Caco-2 (cell line): ENCODE measurements at places on chromosomes 5 and 9. TPM values are rescaled to one million over a fixed set of nuclear protein-coding genes. Genes with fewer than 3 reads are reported as not detected.
A peak's percentile ranks its signal among the peaks of the same experiment; 100 is the strongest.

Gene PHF24
- 0.12 TPM in 1 of 2 replicates, not detected in the other for total RNA-seq

DNA sequence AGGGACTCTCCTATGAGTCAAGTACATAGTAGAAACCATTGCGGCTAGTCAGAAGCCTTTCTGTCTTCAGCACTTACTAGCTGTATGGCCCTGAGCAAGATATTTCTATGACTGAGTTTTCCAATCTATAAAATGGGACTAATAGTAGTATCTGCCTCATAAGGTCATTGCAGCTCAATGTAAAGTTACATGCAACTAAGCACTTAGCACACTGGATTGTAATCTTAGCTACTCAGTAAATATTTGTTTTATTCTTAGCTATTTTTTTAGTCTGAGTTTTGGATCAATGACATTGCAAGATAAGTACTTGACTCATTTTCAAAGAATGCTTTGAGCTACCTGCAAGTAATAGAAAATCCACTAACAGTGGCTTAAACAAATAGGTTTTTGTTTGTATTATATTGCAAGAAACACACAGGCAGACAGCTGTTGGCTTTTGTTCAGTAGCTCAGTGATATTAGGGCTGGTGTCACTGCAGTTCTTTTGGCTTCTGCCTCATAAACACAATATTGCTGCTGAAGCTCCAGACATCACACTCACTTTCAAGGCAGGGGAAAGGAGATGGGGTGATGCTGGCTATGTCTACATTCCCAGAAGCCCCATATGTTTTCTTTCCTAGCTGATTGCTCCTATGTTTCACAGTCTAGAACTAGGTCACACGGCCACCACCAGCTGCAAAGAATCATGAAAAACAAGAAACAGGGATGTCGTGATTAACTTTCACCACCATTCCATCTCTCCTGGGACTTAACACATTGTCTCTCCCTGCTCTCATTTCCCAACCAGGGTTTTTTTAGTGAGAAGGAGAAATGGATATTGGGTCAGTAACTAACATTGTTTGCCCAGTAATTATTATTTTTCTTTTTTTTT lies 26.9 kb upstream of the FAT2 start:
- DNase-seq: peak; percentile 63

DNA sequence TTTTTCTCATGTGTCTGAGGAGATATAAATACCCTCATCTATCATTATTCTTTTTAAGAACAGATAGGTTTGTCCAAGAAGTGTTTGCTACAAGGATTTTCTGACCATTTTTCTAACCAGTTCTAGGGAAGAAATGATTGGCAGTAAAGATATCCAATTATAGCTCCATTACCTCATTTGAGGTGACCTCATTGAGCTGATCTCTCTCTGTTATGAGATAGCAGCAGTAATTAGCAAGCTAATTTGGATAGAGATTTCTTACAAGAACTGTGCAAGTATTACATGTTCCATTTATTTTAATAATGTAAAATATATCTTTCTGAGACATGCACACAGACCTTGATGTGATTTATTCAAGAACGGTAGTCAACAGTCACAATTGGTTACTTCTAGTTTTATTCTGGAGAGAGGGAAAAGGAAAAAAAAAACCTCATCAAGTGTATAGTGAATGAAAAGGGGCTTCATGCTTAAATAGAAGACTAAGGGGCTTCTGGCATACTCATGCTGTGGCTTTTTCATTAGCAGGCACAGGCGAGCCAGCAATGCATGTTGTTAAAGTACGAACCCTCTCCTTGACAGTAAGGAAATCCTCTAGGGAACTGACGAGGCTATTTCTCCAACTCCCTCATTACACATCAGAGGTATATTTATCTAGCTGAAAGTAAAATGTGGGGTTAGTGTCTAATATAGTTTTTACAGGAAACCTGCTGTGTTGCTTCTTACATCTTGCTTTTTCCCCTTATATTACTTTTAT lies 127.3 kb downstream of the NUDT12 start:
- no peak for DNase-seq

- no peak for DNase-seq
These were observed 28.4 kb downstream of the RFX3 start for GRCh38 chr9:3497401-3497800.

- DNase-seq: no peak
These were observed 62.2 kb upstream of the IL17B start for GRCh38 chr5:149441194-149441753.

Gene PCDH1
- 1.5 and 1.8 TPM in 2 replicates for total RNA-seq

DNA sequence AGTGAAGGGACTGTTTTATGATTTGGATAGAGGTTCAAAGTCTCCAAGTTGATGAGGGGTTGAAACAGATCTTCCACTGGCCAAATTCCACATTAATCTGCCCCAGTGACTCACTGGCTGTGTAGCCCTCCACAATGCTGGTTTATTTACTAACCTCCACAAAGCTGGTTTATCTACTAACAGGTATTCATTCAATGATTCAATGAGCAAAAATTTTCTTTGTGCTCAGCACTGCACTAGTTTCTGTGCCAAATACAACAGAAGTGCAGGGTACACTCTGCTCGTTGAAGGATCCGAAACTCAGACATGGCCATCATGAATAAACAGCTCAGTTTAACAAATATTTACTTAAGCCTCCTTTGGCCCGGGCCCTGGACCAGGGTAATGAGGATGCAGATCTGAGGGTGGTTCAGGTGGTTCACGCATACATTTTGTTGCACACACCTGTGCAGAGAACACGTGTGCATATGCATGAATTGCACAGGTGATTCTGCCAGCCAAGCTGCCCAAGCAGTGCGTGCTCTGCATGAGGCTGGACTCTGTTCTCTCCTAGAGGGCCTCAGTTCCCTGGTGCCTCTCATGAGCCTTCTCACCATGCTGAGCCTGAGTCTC lies 71.0 kb downstream of the SH3PXD2B start:
- DNase-seq: peak; percentile 72

- DNase-seq: no peak
These were observed 38.4 kb downstream of the RCL1 start for GRCh38 chr9:4831119-4831518.

Gene MEF2C
- total RNA-seq: 1.5 and 1.9 TPM in 2 replicates

Gene SERF1B
- total RNA-seq: 38.1 and 38.5 TPM in 2 replicates

DNA sequence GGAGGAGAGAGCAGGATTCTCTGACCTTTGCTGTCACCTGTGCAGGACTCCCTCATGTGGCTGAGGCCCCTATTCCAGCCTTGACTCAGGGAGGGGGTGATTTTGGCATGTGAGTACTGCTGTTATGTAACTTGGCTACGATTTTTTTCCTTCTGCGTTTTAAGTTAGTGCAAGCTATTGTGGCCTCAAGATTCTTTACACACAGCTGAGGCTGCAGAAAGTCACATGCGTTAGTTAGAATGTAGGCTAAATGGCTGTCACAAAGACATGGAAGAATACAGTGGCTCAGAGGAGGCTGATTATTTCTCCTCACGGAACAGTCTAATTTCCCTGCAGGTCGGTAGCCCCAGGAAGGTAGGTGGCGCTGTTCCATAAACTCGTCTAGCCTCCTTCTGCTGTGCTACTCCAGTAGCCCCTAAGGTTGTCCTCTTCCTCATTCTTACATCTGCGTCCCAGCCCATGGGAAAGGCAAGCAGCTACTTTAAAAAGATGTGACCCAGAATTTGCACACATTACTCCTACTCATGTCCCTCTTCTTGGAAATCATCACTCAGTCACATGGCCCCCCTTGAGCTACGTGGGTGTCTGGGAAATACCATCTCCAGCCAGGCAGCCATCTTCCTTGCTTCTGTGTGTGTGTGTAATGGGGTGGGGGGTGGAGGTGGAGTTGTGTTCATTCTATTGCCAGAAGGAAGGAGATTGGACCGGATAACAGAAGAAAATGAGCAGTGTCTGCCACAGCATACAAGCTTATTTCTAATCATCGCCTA lies 486.6 kb downstream of the CCDC171 start:
- DNase-seq: no peak

Gene AIF1L
- total RNA-seq: 20.8 and 23.3 TPM in 2 replicates

DNA sequence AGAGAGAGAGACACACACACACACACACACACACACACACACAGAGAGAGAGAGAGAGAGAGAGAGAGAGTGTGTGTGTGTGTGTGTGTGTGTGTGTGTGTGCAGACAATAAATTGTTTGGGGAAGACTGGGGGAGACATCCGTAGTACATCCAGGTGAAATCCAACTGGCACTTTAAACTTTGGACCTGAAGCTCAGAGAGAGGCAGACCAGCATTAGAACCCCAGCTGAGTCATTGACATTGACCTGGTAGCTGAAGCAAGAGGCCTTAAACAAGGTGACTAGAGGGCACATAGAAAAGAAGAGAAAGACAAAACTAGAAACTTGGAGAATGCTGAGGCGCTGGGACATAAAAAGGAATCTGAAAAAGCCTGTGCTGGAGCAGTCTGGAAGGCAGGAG lies 251.5 kb downstream of the CRB2 start:
- no peak for DNase-seq

Gene ZNF454
- total RNA-seq: 0.28 TPM in 1 of 2 replicates, not detected in the other

DNA sequence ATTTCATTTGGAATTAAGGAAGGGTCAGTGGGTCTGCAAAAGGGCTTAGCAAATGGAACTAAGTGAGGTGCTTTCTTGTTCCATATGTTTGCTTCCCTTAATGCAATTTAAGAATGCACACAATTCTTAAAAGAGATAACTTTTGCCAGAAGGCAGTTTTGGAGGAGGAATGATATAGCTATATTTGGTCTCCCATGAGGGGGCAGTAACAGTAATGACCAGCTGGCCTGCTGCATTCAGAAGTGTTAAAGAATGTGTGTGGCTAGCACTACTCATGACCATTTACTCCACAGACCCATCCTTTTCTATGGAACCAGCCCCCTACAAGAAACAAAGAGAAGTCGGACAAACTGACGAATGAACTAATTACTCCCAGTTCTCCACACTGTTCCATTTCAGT lies 638.9 kb downstream of the RAB3C start:
- DNase-seq: no peak

Gene SIT1
- not detected in 2 replicates for total RNA-seq

DNA sequence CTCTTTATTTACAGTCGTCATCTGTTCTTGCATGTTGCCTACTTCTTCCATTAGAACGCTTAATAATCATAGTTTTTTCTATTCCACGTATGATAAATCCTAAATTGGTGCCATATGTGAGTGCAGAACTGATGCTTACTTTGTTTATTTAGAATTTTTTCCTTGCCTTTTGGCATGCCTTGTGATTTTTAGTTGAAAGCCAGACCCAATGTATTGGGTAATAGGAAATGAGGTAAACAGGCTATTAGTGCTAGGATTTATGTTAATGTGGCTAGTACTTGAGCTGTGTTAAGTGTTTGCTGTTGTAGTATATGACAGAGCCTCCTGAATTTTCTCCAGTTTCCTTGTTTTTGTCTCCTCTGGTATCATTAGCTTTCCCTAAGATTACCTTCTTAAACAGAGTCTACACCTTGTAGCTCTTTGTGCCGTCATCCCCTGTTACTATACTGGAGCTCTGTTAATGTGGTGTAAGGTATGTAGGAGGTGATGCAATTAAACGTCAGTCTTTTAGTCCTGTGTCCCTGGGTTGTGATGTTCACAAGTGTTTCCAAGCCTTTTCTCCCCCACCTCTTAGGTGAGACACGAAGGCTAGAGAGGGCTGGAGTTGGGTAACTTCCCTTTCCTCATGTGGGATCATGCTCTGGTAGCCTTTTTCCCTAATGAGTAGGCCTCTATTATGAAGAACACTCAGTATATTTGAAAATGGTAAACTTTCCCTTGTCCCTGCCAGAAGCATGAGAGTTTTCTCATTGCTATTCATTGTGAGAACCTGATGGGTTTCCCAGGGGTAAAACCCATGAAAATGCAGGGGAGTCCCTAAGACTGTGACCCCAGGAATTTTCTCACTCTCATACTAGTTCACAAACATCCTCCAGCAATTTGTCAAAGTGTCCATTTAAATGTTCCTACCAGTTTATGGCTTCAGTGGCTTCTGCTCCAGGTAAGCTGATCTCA lies 21.2 kb downstream of the SPATA31D3 start:
- DNase-seq: no peak

Gene KCNMB1
- not detected in 2 replicates for total RNA-seq

Gene PCDHB13
- total RNA-seq: 0.12 TPM in 1 of 2 replicates, not detected in the other

DNA sequence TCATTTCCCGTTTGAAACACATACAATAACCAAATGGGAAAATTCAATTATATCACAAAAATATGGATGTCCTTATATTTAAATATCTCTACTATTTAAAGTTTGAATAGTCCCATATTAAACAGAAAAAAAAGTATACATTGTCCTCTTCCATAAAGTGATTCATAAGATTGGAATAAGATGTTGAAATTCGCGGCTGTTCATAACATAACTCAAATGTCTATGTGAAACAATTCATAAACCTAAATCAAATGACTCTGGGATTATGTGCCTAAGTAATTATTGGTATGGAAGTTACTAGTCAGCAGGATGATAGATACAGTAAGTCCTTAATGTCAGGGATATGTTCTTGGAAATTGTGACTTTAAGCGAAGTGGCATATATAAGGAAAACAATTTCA lies 3.9 kb upstream of the EFNA5 start:
- no peak for DNase-seq

GRCh38 chr9:27880156-27880555 lies 306.9 kb upstream of the C9orf72 start:
- DNase-seq: no peak

DNA sequence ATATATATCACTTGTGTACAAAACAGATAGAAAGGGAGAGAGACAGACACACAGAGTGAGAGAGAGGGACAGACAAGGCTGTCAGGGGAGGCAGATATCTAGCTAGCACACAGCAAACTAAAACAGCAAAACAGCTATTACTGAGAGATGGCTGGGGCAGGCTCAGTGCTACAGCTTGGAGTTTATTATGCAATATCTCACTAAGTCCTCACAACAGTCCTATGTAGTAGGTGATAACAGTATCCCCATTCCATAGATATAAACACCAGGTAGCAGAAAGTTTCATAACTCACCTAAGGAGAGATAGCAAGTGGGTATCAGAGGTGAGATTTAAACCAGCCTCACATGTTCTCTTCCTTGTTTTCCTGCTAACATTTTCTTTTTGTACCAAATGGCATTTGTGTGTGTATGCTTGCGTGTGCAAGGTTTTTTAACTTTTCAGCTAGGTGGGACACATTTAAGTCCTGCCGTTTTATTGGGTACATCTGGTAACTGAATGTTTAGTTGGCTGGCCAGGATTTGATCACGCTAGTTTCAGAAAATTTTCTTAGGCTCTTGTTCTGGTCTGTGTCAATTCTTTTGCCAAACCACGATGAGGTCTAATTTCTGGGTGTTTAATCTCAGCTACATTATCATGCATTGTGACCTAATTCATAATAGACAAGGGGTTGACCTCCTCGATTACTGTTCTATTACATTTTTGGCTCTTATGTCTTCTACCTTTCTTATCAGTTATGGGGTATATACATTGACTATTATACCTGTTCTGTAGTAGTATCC lies 105.1 kb downstream of the LMNB1 start:
- DNase-seq: no peak

Gene PCDHB16
- total RNA-seq: 0.07 TPM in 1 of 2 replicates, not detected in the other

DNA sequence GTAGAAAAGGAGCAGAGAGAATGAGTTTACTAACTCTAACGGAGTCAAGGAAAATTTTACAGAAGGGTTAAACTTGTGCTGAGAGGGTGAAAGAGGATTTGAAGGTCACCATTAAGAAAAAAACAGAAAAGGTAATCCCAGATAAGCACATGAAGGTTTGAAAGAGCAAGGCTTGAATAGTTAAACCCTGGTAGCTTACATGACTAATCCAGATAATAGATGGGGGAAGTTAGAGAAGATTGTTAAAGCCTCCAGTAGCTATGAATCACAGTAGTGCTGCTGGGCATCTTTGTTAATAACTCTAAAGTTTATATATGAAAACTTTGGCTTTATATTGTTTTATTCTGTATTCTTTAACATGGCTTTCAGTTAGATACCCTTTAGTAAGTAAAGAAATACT lies 354.5 kb upstream of the FTMT start:
- DNase-seq: no peak
